Lower leg skin (tissue), 4 donors: ENCODE measurements at places on chromosomes 5 and 9. TPM values are rescaled to one million over a fixed set of nuclear protein-coding genes. Genes with fewer than 3 reads are reported as not detected.
A peak's percentile ranks its signal among the peaks of the same experiment; 100 is the strongest.

SPINK4 gene
- not detected for total RNA-seq

- DNase-seq = no peak
These were observed 1379.9 kb downstream of the EFNA5 start for GRCh38 chr5:106290841-106291240.

DNA sequence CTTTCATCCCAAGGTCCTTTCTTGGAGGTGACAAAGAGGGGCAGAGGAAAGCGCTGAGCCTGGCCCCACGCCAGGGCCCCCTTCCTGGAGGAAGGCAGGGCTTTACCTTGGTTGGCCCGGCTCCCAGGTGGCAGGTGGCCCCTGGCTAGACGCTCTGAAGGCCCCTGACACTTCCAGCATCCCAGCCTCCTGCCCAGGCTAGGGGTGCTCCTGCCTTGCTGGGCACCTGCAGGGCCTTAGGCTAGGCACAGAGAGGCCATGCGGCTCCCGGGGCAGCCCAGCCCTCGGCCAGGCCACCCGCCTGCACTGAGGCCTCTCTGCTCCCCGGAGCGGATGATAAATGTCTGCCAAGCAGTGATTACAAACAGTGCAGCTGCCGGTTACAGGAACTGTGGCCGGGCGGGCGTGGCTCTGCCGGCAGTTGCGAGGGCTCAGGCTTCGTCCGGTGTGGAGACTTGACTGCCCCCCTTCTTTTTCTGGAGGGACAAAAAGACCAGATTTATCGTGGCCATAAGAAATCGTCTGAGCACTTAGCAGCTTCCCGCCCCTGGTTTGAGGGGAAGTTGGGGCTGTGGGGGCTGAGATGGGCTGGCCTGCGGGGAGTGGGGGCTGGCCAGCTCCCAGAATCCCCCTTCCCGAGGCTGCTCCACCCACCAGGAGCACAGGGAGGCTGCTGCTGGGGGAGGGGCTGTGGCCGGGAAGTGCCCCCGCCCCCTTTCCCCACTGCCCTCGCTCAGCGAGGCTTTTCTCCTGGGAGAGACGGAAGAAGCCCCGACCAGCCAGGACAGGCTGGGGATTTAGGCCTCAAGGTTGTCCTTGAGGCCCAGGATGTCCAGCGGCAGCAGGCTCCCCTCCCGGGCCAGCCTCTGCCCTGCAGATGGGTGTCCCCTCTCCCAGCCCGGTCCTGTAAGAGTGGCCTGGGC lies 31.6 kb upstream of the UBAC1 start:
- peak; percentile 95 for DNase-seq

- DNase-seq = no peak
These were observed 85.3 kb upstream of the ADRB2 start for GRCh38 chr5:148740966-148741742.

DNA sequence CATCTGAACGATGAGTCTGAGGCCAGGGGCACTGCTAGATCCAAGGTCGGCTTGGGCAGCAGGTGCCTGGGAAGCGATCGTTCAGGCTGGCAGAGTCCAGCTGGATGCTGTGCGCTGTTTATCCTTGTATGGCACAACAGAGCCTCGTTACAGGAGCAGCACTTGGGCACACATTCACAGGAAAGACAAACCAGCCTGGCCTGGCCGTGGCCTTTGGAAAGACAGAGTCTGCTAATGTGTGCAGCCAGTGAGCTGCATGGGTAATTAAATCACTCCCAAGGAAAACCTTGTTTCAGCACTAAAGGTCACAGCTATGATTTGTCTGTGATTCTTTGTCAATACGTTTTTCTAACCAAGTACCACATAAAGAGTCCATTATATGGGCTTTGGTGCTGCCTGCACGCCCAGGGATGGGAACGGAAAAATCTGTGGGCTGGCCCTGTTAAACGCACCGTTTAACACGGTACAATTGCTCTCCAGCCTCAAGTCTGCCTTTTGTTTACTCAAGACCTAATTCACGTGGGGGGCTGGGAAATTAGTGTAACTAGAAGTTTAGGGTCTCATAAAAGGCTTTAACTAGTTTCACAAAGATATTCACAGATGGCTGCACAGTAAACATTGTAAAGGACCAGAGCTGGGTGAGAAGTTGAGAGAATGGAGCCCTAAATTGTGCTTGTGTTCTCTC lies 509.3 kb downstream of the KDM4C start:
- DNase-seq = no peak

DNA sequence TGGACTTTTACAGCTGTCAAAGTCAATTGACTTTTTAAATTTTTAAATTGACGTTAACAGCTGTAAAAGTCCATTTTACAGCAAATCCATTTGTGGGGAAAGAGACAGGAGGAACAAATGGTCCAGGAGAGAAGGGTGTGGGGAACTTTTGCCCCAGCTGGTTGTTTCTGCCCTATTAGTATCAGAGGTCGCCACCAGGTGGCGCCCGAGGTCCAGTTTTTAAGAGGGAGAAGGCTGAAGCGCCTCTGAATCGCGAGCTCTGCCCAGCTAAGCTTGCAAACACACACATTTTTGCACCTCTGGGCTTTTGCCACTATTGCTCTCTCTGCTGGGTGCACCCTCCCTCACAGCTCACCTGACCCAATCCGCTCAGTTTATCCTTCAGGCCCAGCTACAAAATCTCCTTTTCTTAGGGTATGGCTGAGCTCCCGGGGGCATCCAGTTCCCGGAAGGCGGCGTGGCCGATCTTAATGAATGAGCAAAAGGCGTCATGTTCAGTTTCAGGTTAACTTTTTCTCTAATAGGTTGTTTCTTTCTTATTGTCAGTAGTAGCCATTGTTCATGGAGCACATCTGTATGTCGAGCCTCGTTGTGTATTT lies 6.3 kb upstream of the TTLL11 start:
- DNase-seq = peak; percentile 78

- DNase-seq = no peak
These were observed 3.1 kb upstream of the FCHSD1 start for GRCh38 chr5:141654298-141654697.

DNA sequence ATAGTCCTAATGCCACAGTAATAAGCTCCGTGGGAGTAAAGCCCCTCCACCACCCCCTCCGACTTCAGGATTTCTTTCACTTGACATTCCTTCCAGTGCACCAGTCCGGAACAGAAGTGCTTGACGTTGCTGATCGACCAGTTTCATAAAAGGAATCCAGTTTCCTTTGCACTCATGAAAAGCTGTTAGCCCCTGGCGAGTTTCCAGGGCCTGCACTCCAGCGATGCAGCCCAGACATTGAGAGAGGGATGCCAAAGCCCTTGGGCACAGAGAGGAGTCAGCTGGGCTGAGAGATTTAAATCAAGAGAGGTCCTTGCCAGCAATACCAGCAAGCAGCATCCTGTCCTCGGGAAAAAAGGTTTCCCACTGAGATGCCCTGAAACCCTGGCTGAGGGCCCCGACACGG lies 170.1 kb downstream of the GABBR2 start:
- DNase-seq = no peak

NR4A3 gene
- 1.6 TPM for total RNA-seq

SOWAHA gene
- total RNA-seq = 1.0 TPM

KLF4 gene
- 584 TPM for total RNA-seq

- DNase-seq = no peak
These were observed 5.2 kb downstream of the ARSB start for GRCh38 chr5:78979909-78980308.

DNA sequence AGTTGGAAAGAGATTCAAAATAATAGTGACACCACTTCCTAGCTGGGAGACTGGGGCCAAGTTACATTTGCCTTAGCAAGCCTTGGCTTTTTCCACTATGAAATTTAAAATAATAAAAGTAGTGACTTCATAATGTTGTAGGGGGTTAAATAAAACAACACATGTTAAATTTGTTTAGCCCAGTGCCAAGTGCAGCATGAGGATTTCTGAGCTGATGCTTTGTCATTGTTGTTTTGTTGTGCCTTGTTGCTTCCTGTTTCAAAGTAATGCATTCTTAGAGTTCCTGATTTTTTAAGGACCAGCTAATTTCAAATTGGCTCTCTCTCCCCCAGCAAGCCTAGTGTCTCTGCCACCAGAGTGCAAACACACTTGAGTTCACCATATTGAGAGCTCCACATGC lies 270.7 kb upstream of the PAPPA start:
- no peak for DNase-seq

- peak; percentile 68 for DNase-seq
These were observed 35.2 kb upstream of the IRX4 start for GRCh38 chr5:1917830-1918487.

DNA sequence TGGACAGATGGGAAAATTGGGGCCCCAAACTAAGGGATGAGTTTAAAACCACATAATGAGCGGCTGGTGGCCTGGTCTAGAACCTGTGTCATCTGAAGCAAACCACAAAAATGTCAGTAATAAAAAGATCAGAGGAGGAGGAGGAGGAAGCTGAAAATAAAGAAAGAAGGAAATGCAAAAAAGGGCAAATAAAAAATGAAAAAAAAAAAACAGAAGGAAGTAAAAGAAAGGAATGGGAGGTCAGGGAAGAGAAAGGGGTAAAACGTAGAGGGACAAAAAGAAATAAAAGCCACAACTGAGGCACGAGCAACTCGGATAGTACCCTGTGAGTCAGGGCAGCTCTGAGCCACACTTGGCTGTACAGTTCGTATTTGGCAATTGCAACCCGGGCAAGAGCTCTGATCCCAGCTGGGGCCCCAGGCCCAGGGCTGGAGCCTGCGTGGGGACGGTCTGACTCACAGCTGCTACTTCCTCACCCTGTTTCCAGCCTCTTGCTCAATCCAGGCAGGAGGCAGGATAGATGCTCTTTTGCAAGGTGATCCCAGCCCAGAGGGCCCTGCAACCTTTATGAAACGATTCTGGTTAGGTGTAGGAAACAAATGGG lies 137.9 kb upstream of the TRIM32 start:
- peak; percentile 76 for DNase-seq

PAIP2 gene
- total RNA-seq = 81.5 TPM

- no peak for DNase-seq
These were observed 347.0 kb upstream of the ADAMTSL1 start for GRCh38 chr9:18126831-18127498.

- DNase-seq = no peak
These were observed 93.8 kb upstream of the BNC2 start for GRCh38 chr9:16964228-16964627.

C9 gene
- not detected for total RNA-seq

SPATA31E1 gene
- total RNA-seq = not detected

- DNase-seq = no peak
These were observed 9.9 kb downstream of the PSD2 start for GRCh38 chr5:139805545-139805944.

DNA sequence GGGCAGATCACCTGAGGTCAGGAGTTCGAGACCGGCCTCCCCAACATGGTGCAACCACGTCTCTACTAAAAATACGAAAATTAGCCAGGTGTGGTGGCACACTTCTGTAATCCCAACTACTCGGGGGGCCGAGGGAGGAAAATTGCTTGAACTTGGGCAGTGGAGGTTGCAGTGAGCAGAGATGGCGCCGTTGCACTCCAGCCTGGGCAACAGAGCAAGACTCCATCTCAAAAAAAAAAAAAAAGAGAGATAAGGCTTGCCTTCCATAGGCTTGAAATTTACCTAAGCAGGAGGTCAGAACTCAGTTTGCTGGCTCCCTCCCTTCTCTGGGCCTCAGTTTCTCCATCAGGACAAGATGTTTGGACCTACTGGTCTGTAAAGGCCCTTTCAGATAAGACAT lies 1.3 kb downstream of the SPOUT1 start:
- no peak for DNase-seq

SPATA6L gene
- 1.3 TPM for total RNA-seq

- no peak for DNase-seq
These were observed 101.7 kb upstream of the PRR16 start for GRCh38 chr5:120362426-120362825.

- peak; percentile 81 for DNase-seq
These were observed 28.4 kb downstream of the PSAT1 start for GRCh38 chr9:78325343-78325742.

DNA sequence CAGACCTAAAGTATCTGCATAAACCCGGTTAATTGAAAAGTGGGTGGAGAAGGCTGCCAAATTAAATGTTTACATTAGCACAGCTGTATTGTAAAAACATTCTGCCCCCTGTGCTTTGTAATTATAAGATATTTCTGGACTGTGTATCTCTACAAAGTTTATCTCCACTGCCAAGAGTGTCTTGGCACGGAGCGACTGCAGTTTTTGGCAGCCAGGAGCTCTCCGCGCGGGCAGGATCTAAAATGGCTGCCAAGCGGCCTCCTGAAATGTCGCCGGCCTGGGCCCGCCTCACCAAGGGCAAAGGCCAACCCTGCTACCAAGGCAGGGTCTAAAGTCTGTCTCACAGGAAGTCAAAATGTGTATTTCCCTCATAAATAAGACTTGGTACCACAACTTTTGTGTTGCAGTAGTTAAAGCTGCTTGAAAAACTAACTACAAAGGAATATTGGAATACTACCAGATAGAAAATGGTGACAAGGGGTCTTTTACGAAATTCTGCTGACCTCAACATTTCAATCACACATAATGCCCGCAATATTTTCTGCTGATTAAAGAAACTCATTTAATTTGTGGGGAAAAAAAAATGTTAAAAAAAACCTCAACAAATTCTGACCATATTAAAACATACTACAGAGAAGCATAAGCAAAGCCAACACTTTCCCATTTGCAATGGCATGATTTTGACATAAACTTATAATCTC lies 110.4 kb downstream of the NFIB start:
- DNase-seq = peak; percentile 87

FAM78A gene
- 1.7 TPM for total RNA-seq

DNA sequence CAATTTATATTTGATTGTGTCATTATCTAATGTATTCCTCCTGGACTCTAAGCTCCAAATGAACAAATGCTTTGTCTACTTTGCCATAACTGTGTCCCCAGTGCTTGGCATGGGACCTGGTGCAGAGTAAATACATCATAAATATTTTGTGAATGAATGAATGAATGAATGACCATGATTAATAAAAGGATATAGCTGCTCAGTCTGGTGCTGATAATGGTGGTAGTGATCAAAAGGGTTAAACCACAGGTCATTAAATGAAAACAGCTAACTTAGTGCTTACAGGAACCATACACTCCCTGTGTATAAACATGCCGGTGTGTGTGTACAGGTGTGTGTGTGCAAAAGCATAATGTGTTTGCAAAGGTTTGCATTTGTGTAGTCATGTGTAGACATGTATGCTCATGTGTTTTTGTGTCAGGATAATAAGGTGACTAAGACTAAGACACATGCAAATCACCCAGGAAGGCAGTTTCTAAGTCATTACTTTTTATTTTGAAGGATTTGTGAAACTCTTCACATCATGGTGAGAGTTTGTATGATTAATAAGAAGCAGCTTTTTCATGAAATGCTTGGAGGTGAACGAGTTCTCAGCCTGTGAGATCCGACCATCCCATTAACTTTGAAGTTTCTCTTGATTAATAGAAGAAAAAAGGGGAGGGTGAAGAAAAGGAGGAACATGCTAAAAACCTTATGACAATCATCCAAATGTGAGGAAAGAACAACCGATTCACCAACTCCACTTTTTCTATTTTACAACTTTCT lies 24.6 kb downstream of the SPARC start:
- no peak for DNase-seq

RMI1 gene
- total RNA-seq = 3.5 TPM

RNF14 gene
- total RNA-seq = 52.0 TPM

FAM221B gene
- total RNA-seq = not detected

- no peak for DNase-seq
These were observed 471 bp upstream of the GHR start for GRCh38 chr5:42422656-42423280.

GRCh38 chr9:97396256-97396655 lies 15.6 kb upstream of the TDRD7 start:
- no peak for DNase-seq

- no peak for DNase-seq
These were observed 20.4 kb downstream of the ADAMTS2 start for GRCh38 chr5:179324760-179325295.

GRCh38 chr5:26282190-26282589 lies 756.2 kb downstream of the CDH9 start:
- DNase-seq = no peak

STKLD1 gene
- 0.54 TPM for total RNA-seq

- no peak for DNase-seq
These were observed 15.4 kb upstream of the TNFSF8 start for GRCh38 chr9:114945616-114946412.

IRX2 gene
- total RNA-seq = 31.6 TPM
